ENCODE measurements at places on chromosomes 4 and X.

- no peak for DNase-seq
These were observed 103.7 kb downstream of the AKAP4 start for GRCh38 chrX:50097071-50097470.

- DNase-seq: no peak
These were observed 285.2 kb upstream of the GATB start for GRCh38 chr4:152045807-152046571.

DNA sequence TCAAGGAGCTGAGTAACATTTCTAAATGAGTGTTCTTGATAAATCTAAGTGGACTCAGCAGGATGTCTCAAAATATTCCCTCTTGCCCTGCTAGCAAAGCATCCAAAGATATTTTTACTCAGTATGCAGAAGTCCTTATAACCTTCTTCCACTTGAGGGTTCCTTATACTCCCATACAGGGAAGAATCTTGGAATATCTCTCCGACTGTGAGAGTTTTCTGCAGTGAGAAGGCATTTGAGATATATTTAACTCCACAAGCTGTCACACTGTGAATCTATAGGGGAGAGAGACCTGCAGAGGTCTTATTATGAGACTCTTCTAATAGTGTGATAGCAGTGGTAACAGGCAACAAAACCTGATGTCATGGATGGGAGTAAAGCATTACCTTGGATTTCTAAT, 1034.5 kb upstream of the PABPC4L start:
- no peak for DNase-seq

DNA sequence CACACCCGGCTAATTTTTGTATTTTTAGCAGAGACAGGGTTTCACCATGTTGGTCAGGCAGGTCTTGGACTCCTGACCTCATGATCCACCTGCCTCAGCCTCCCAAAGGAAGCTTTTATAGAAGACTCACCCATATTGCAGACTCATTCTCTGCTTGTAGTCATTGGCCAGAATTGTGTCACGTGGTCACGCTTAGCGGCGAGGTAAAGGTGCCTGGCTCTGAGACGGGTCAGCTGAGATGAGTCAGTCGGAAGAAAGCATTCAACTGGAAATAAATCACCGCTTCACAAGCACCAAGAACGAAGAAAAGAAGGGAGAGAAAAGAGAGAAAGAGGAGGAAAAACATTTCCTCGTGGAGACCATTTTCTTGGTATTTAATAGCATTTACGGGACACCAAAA, 218.8 kb upstream of the NOCT start:
- DNase-seq: no peak

- no peak for DNase-seq
These were observed 187.8 kb downstream of the TEX11 start for GRCh38 chrX:70720721-70721120.

DNA sequence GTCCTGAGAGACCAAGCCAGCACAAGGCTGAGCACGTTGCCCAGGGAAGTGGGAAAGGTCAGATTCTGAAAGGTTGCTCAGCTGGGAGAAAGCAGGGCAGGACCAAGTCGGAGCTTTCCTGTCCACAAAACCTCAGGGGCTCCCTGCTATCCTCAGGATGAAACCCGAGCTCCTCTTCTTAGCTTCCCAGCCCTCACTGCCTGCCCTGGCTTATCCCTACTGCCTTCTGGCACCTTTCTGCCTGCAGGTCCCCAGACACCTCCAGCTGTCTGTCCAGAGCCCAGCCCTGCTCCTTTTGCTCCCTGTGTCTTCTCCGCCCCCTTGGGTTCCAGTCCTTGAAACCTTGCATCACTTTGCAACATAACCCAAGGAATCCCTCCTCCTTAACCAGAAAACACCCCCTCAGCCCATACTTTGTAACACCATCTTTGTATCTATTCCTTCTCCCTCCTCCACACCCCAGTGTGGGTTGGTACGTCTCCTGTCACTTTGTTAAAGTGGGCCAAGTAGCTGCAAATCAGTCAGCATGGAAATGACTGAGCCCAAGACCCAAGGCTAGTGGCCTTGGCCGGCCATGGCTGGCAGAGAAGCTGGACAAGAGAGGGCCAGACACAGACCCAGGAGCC, 20.0 kb upstream of the PRRG3 start:
- DNase-seq: no peak

- no peak for DNase-seq
These were observed 50.4 kb downstream of the PDK3 start for GRCh38 chrX:24515447-24515846.

- DNase-seq: no peak
These were observed 192.1 kb downstream of the SPRY1 start for GRCh38 chr4:123588631-123589241.

DNA sequence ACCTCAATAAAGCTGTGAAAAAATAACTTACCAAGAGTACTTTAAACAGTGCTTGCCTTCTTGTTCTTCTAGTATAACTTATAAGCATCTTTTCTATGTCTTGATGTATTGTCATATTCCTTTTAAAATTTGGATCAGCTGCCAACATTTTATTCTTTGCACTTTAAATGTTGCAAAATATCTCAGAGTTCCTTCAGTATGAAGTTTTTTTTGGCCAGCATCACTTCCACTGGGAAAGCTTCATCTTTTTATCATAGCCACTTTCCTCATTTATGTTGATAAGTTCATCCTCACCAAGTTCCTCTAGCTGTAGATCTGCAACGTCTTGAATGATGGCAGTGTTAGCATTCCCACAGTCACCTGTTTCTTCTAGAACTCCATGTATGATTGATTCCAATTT, 24.2 kb downstream of the CXorf58 start:
- no peak for DNase-seq

DNA sequence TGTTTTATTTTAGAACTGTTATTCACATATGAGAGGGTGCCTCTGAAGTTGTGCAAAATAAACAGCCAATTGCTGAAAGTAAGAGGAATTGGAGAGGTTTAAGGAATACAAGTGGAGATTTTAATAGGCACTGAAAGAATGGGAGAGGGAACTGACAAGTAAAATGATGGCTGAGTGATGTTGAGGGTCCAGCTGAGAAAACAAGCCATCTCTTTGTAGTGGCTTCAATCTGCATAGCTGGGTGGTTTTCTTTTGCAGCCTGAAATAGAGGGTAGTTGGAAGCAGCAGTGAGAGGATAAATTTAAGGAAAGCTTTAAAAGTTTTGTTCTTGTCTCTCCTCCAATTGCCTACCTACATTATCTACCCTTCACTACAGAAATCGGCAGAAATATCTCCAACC, 106.7 kb upstream of the DGKK start:
- no peak for DNase-seq

- no peak for DNase-seq
These were observed 1.1 kb downstream of the SRPX2 start for GRCh38 chrX:100645106-100645505.

GRCh38 chr4:25929298-25929686, 15.3 kb downstream of the SMIM20 start:
- no peak for DNase-seq
